ENCODE measurements at places on chromosomes 6 and 20.

- no peak for DNase-seq
These were observed 99.5 kb downstream of the FYN start for GRCh38 chr6:111773501-111774345.

DNA sequence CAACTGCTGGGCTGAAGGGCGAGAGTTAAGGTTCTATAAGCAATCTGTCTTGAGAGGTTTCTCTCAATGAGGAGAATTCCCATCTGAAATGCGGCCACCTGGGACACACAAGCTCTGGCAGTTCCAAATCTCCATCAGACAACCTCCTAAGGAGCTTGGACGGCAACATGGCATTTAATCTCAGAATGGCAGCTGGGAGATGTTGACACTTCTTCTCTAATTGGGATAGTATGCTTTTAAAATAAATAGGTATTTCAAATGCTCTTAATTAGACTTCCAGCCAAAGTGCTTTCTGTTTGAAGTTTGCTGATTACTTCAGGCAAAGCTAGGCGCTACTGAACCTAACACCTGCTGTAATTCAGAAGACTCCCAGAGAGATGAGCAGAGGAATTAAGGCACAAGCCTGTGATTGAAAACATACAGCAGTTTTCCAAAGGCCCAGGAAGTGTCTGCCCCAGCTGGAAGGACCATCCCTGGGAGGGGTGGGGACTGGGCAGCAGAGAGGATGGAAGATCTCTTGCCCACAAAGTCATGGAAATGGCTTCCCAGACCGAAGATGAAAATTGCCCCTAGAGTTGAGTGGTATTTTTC is 59.1 kb upstream of the KCNK16 start:
- DNase-seq = no peak

- no peak for DNase-seq
These were observed 53.0 kb upstream of the DTNBP1 start for GRCh38 chr6:15715851-15716250.

DNA sequence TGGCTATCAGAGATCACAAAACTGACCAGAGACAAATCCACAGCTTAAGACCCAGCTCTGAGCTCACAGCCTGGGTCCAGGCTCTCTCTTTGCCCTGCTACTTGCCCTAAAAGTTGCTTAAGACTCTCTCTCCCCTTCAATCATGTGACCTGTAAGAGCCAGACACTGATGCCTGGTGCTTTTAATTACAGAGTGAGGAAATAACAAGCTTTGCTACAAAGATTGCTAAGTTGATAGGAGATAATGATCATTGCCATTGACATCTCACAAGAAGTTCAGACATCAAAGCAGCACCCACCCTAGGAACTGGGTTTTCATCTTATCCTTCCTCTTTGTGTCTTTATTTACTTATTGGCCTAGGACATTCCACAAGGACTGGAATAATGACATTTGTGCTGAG is 125.9 kb upstream of the CD93 start:
- no peak for DNase-seq

DNA sequence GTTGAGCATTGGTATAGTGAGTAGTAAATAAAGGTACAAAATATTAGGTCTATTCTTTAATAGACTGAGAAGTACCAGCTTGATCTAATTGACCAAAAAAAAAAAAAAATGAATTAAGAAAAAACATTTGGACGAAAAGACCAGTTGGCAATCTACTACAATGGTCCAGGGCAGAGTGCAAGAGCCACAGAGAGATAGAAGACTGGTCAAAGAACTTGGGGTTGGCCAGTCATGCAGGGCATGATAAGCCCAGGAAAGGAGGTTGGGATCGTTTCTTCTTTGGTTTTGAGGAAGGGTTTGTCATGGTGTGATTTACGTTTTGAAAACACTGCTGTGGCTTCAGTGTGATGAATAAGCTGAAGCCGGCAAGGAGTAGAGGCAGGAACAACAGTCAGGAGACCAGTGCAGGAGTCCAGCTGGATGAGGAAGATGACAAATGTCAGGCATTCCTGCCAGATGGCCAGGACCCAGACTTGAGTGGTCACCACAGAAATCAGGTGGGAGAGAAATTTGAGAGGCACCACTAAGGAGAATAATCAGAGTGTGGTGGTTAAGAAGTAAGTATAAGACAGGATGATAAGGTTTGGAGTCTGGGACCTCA is 14.0 kb downstream of the SMLR1 start:
- no peak for DNase-seq

- DNase-seq = no peak
These were observed 30.7 kb upstream of the NAA20 start for GRCh38 chr20:19986419-19986818.

DNA sequence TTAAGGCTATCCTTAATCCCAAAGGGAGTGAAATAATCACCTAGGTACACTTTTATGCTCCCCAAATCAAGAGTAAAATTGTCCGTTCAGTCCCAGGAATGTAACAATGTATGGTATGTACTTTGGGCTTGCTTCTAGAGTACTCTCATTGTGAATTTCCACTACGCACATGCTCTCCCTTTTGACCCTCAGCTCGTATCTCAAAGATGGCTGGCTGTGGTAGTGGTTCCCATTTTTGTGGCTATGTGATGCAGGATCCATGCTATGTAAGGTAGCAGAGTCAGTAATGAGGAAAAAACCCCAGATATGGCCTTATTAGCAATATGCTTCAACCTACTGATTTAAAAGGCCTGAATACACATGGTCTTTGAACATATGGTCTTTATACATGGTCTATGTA is 133.7 kb downstream of the DST start:
- no peak for DNase-seq
